ENCODE measurements at places on chromosomes 1 and 21.

DNA sequence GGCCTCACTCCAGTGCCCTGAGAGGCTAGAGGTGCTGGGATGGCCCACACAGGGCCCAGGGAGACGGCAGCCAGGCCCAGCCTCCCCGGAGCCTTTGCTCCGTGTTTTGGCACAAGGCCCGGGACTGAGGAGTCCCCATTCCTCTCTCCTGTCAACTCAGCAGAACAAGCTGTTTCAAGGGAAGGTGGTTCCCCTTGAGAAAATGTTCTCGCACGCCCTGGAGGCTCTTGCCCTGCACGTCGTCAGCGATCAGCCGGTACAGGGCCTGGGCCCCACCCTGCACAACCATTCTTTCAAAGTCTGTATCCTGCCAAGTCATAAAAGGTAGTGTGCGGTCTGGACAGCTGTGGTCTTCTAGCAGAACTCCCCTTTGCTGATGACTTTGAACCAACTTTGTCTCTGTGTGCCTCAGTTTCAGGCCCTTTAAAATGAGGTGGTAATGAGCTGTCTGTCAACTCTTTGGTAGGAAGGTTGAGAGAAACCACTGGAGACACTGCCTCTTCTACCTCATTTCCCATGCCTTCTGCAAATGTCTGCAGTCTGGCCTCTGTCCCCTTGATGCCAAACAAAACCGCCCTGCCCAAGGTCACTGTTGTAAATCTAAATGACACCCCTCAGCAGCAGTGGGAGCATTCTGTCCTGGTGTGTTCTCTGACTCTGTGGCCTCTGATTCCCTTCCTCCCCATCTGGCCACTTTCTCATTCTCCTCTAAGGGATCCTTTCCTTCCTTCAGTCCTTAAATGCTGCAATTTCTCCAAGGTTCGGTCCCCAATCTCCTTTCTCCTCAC, 138.6 kb upstream of the JUN start:
- peak; percentile 52 for DNase-seq

DNA sequence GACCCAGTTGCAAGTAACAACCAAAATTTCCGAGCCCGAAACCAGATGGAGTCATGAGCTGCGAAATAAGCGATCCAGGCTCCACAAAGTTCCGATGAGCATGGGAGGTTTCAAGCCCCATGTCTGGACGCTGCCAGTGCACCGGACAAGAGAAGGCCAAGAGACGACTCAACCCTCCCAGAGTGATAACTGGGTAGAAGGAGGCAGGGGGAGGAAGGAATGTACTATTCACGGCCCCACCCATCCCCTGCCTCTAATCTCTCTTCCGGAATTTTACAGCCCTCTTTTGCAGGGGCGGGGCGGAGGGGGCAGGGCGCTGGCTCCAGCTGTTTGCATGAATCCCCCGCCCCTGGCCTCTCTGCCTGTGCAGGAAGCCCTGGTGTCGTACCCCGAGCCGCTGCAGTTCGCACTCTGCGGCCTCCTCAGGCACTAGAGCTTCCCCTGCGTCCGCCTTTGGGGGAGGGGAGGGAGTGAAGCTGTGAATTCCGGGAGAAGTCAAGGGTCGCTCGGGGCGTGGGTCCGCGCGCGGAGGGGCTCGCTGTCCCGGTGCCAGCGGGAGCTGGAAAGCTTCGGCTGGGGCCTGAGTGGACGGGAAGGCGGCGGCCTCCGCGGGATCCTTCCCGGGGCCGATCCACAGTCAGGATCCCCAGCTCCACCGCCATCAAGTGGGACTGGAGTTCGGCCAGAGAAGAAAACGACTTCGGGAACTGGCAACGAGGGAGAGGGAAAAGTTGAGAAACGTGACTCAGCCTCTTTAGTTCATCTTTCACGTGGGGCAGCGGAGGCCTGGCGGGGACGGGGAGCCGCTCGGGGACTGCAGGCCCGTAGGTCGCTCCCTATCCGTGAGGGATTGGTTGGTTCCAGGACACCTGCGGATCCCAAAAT, 6.3 kb upstream of the PTP4A2 start:
- DNase-seq: peak; percentile 95

- DNase-seq: no peak
These were observed 49.4 kb downstream of the TMCO4 start for GRCh38 chr1:19750101-19750881.

GRCh38 chr1:203149188-203149840, 21.8 kb downstream of the ADORA1 start:
- no peak for DNase-seq

DNA sequence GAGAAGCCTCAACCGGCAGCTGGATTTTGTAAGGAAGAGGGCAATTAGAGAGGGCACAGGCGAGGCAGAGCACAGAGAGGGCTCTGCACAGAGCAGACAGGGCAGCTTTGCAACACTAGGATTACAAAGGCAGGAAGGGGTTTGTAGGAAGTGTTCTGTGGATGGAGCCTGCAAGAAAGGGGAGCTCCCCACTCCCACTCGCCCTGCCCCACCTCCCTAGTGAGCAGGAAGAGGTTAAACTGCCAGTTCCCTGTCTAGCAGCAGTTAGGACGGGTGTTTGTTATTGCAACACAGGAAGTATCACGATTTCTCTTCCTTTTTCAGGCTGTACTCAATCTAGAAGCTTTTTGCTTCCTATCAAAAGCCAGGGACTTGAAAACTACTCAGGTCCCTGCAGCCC, 63.3 kb upstream of the LRRC8D start:
- peak; percentile 87 for DNase-seq

- no peak for DNase-seq
These were observed 836 bp downstream of the OLFML3 start for GRCh38 chr1:113980110-113980509.

DNA sequence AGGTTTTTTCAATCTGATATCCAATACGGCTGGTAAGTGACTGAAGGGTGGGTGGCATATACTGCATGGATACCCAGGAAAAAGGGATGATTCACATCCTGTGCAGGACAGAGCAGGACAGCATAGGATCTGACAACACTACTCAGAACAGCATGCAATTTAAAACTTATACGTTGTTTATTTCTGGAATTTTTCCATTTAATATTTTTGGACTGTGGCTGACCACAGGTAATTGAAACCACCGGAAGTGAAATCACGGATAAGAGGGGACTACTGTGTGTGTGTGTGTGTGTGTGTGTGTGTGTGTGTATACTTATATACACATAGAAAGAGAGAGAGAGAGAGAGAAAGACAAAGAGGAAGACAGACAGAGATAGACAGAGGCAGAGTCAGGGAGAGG, 23.0 kb downstream of the ERICH3 start:
- DNase-seq: no peak
